CD14-positive monocyte (primary cell): ENCODE measurements at places on chromosomes 4 and X.
A peak's percentile ranks its signal among the peaks of the same experiment; 100 is the strongest.

DNA sequence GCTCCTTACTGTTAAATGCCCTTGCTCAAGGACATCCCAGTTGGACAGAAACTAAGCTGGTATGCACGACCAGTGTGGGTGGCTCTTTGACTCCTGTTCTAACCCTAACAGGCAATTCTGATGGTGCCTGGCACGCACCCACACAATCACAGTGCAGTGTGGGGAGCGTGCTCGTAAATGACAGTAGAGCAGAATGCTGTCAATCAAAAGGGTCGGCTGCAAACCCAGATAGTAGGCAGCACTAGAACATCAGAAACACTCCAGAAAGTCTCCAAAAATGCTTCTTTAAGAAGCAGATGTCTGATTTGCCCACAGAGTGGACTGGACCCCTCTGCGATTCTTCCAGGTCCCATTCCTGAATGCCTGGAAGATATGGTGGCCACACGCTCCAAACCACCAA, 37.6 kb upstream of the MTM1 start:
- no peak for DNase-seq

DNA sequence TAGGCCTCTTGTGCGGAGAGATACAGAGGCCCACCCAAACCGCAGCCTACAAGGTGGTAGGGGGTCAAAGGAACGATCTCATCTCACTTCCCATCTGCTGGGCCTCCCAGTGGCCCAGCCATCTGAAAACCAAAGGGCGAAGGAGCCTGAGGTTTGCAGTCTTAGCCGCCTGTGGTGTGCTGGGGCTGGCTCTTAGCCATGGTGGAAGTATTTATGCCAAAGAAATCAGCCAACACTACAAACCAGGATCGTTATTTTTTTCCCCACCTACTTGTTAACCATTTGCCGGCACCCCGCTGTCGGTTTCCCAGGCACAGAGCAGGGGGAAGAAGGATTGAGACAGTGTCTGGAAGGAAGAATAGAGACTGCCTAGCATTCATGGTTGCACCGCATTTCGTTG, 30.9 kb upstream of the CDKL5 start:
- no peak for DNase-seq

DNA sequence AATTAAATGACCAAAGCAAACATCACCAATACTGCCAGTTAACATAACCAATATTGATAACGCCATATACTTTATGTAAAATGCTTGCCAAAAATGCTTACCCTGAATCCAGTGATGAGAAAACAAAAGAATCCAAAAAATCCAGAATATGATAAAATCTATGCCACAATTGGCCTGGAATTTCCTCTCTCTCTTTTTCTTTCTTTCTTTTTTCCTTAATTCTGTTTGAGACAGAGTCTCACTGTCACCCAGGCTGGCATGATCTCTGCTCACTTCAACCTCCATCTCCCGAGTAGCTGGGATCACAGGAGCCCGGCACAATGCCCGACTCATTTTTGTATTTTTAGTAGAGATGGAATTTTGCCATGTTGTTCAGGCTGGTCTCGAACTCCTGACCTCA, 9.8 kb upstream of the SLC7A11 start:
- DNase-seq = no peak

DNA sequence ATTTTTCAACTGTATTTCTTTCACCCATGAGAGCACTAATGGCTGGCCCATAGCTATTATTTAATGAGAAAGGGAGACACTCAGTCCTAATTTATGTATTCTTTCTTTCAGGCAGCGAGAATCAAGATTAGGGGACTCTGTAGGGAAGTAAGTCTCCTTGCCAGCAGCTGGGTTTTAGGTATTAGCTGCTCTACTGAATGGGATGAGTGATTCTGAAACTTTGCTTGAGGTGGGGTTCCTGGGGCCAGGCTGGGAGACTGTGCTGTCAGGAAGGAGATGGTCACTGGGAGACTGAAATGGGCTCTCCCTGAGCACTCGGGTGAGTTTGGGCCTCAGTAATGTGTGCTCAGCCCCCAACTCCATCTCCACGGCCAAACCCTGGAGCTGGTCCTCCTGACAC, 78.7 kb downstream of the LNX1 start:
- DNase-seq = no peak

- no peak for DNase-seq
Observed at GRCh38 chr4:156252358-156252921, 298.8 kb upstream of the CTSO start.

GRCh38 chr4:112386071-112386470, 88.9 kb downstream of the ALPK1 start:
- no peak for DNase-seq

DNA sequence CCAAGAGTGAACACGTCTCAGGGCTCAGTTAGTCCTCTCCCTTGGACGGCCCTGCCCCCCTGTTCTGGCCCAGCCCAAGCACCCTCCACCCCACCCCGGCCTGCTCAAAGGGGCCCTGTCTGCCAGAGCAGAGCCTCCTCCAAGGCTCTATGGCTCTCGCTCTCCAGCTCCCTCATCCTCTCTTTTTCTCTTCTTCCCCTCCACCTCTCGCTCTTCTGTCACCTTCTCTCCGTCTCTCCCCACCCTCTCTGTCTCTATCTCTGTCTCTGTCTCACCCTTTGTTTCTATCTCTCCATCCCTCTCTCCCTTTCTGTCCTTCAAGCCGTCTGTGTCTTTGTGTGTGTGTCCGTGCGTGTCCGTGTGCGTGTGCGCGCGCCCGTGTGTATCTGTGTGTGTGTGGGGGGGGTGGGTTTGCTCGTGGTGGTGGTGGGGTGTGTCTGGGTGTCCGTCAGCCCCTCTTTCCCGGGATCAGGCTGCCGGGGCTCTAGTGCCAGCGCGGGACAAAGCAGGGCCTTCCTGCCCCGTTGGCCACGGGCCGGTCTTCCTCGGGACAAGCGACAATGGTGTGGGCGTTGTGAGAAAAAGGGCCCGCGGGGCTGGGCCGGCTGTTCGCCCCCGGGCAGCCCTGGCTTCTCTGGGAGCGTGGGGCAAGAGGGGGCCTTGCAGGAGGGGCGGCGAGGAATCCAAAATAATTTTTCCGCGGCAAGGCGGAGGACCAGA, 8.7 kb downstream of the FRG2 start:
- no peak for DNase-seq

- DNase-seq = no peak
Observed at GRCh38 chrX:98380556-98380955, 1496.8 kb downstream of the RPA4 start.

DNA sequence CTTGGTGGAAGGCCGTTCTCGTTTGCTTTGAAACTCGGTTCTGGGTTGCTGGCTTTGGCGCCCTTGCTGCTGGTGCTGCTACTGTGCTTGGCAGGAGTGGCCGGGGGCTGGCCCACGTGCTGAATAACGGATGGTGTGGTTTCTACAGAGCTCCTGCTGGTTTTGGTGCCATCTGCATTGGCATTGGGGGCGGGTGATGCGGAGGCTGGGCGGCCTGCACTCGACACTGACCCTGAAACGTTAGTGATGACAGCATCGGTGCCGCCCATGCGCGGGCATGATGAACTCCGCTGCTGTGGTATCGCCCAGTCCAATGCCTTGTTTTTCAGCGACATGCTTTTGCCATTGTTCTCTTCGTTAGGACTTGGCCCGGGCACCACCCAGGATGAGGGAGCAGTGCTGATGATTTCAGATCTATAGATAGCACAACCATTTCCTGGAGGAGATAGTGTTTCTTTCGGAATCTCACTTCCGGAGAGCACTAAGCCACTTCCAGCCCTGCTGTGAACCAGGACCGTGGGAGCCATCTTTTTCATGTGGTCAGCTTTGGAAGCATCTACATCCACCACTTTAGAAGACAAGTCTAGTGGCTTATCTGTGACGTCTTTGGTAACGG, 24.2 kb downstream of the BCOR start:
- no peak for DNase-seq

DNA sequence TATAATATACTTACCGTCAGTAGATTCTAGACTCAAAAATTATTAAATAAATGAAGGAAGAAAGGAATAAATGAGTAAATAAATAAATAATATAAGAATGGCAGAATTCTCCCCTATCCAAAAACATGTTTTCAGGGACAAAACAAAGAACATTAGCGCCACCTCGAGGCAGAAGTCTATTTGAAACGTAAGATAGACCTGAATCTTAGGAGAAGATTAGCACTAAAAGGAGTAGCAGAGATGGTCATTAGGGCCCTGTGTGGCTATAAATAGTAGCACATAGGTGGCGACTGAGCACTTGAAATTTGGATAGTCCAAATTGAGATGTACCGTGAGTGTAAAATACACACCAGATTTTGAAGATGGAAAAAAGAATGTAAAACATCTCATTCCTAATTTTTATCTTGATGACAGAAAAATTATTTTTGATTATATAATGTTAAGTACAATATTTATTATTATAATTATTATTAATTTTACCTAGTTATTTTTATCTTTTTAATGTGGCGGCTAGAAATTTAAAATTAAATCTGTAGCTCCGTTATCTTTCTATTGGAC, 24.3 kb upstream of the SRD5A3 start:
- peak; percentile 47 for DNase-seq

DNA sequence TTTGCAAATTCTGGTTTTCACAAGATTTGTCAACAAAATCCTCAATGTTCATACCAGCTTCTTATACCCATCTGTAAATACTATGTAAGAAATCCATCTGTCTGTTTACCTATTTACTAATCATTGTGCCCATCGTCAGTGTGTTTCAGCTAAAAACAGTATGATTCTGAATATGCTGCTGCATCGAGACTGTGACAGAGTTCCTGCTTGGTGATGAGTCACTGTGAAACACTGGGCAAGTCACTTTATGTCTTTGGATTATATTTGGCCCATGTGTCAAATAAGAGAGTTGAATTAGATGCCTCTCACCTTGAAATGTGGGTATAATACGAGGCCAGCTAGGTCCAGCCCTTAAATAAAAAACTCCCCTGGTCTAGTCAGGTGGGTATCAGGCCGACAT, 79.3 kb downstream of the CBLL2 start:
- no peak for DNase-seq

GRCh38 chrX:2526390-2526789, 25.6 kb upstream of the DHRSX start:
- DNase-seq = no peak

GRCh38 chrX:67720344-67720743, 176.5 kb downstream of the AR start:
- DNase-seq = no peak

DNA sequence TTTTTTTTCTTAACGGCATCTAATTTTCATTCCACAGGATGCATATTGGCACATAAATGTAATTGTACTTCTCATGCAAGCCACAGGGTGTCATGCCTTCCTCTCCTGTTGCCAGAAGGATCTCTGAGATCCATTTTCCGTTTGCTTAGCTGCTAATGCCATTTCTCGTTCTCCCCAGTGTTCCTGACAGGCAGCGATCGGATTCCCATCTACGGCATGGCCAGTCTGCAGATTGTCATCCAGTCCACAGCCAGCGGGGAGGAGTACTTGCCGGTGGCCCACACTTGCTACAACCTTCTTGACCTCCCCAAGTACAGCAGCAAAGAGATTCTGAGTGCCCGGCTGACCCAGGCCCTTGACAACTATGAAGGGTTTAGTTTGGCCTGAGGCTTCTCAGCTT, 8.9 kb upstream of the NAP1L5 start:
- DNase-seq = no peak

DNA sequence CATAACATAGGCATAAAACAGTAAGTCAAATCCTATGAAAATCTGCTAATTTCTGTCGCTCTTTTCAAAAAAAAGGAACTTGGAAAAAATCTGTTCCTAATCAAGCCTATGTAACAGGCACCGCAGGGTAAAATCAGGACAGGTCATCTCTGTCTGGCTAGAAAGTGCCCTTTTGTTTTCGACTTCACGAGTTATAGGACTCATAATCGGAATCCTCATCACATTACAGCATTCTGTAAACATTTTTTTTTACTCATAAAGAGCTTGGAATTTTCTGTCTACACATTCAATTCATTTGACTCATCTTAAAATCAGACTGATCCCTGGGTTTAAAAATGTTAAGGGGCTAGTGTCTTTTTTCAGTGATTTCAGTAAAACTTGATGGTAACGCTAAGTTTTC, 181.7 kb upstream of the TBC1D9 start:
- no peak for DNase-seq

- DNase-seq = no peak
Observed at GRCh38 chr4:6322761-6323566, 53.3 kb downstream of the WFS1 start.

- no peak for DNase-seq
Observed at GRCh38 chr4:335515-335914, 2.1 kb upstream of the ZNF141 start.

DNA sequence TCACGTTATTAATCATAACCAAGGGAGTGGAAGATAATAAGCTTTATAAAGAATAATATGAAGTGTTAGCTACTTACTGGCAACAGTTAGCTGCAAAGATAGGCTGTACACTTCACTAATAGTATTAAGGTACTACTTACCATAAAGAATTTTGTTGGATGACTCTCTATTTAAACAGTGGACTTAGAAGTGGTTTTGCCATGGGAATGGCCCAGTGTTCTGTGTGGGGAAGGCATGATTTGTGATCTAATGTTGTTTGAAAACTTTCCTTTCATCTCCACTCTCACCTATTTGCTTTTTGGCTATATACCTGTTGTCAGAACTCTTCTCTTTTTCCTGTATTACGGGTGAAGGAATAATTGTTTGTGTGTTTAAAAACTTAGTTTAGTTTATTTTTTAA, 23.0 kb downstream of the FHDC1 start:
- DNase-seq = no peak

DNA sequence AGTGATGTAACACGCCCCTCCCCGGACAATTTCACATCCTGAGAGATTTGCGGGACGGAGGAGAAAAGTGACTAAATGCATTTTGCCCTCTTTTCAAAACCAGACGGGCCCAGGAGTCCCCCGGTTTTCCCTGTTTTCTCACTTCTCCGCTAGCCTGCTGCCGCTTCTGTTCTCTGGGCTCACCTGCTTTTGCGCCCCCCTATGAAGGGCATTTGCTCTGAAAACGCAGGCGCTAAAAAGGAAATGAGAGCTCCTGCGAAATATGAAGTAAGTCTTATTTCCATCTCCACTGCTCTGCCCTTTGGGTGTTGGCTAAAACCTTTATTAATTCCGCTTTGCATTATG, 613 bp upstream of the TMEM47 start:
- no peak for DNase-seq

GRCh38 chrX:8139716-8140115, 31.4 kb downstream of the VCX2 start:
- no peak for DNase-seq

- no peak for DNase-seq
Observed at GRCh38 chr4:139454111-139455045, at the start of gene RAB33B. Gene RAB33B, plus strand, starts transcription at chr4:139454121. Its CDS starts 75 bp downstream, at chr4:139454196.

GRCh38 chr4:87511500-87511899, 17.7 kb downstream of the SPARCL1 start:
- DNase-seq = no peak

GRCh38 chr4:146787731-146788130, 149.0 kb downstream of the POU4F2 start:
- no peak for DNase-seq

GRCh38 chr4:42750856-42751255, 94.0 kb upstream of the ATP8A1 start:
- DNase-seq = no peak

- no peak for DNase-seq
Observed at GRCh38 chr4:84994280-84994679, 27.8 kb upstream of the WDFY3 start.

- no peak for DNase-seq
Observed at GRCh38 chr4:165060938-165061337, 7.3 kb downstream of the TRIM75 start.
